ENCODE measurements at places on chromosomes 3 and 15.

DNA sequence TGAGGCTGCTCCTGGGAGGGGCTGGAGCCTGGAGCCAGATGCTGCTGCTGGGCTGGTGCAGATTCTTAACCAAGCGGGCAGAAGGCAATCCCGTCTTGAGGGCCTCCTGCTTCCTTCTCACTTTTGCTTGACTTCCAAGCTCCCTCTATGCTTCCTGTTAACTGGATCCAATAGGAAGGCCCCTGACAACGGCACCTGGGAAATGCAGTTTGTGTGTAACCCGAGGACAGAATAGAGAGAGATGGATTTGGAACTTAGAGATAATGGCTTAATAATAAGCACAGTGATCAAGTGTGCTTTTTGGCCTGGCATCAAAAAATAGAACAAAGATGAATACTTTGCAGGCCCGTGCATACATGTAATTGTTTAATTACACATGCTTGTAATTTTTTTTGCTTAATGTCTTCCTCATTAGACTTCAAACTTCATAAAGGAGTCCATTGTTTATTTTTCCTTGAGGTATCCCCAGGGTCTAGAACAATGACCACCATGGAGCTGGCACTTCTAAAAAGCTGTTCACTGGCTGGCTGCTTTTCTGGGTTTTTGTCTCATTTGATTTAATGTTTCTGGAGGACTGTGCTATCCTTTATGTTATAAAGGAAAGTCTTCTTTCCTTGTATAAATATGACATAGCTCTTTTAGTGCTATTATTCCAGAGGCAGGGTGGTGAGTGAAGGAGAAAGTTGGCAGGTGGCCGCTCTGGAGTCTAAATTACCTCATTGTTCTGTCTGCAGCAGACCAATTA lies 63.3 kb upstream of the MITF start:
- no peaks in the 10 kb centered on the region for H3K4me1 ChIP-seq
- DNase-seq: peak; percentile 55
- peaks cover 3% of the 10 kb centered on the region for H3K27me3 ChIP-seq

GRCh38 chr15:70792171-70792573 lies 28.8 kb upstream of the UACA start:
- H3K27me3 ChIP-seq: no peaks in the 10 kb centered on the region
- H3K4me1 ChIP-seq: peaks cover 38% of the 10 kb centered on the region
- no peak overlapping the region for H3K4me3 ChIP-seq
- peak; percentile 49 for DNase-seq
- H3K27ac ChIP-seq: peak overlapping the region; percentile 50

DNA sequence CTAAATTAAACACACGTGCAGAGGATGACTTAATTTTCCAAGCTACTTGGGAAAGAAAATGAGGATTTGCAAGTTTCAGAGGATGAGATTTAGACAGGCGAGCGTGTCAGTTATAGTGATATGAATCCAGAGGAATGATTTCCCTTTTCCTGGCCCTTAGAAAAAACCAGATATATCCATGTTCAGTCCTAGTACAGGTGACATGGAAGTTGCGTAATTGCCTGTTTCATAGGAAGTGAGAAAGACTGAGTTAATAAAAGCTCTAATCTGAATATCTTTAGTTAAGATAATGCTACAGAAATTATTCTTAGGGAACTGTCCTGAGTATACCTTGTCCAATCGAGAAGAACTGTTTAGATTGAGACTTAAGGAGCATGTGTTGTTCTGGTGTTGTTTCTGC lies 490.5 kb downstream of the ZNF385D start:
- no peak for DNase-seq
- H3K27ac ChIP-seq: no peak overlapping the region
- no peaks in the 10 kb centered on the region for H3K4me1 ChIP-seq
- no peaks in the 10 kb centered on the region for H3K36me3 ChIP-seq
- no peak overlapping the region for H3K4me3 ChIP-seq

DNA sequence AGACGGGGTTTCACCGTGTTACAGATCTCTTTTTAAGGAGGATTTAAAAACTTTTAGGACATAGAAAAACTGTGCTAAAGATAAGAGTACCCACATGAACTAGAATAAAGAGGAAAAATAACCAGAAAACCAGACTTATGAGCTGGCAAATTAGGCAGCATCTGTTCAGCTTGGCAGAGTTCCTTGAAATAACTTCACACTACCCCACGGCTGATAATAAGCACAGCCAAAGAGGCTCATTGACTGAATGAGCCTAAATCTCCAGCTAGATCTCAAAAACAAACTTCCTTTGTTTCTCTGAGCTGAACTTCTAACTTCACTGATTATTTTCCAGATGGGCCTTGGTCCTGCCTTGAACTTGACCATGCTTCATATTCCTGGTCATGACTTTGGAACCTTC lies 26.7 kb upstream of the PIK3R4 start:
- no peak for DNase-seq
- H3K27me3 ChIP-seq: peaks cover 3% of the 10 kb centered on the region
- no peak overlapping the region for H3K4me3 ChIP-seq
- H3K27ac ChIP-seq: no peak overlapping the region

- no peaks in the 10 kb centered on the region for H3K36me3 ChIP-seq
- H3K4me1 ChIP-seq: no peaks in the 10 kb centered on the region
- no peak overlapping the region for H3K4me3 ChIP-seq
- H3K27me3 ChIP-seq: no peaks in the 10 kb centered on the region
- DNase-seq: no peak
Measured at GRCh38 chr3:8421267-8421666, 80.4 kb upstream of the LMCD1 start.

Data from endothelial cell of umbilical vein (primary cell).